ENCODE measurements at places on chromosomes 2 and 18. TPM values are rescaled to one million over a fixed set of nuclear protein-coding genes. Genes with fewer than 3 reads are reported as not detected.

- DNase-seq = no peak
Measured at GRCh38 chr2:150916467-150917396, 344.9 kb downstream of the RBM43 start.

- peak; percentile 59 for DNase-seq
Measured at GRCh38 chr2:170716851-170717598, 1.9 kb downstream of the SP5 start.

MATN3 gene
- total RNA-seq = not detected

NHEJ1 gene
- 19.8 TPM for total RNA-seq

LRP1B gene
- not detected for total RNA-seq
